ENCODE measurements at places on chromosomes 12 and 14. TPM values are rescaled to one million over a fixed set of nuclear protein-coding genes. Genes with fewer than 3 reads are reported as not detected.

- DNase-seq = no peak
These were observed 82.9 kb downstream of the NEDD1 start for GRCh38 chr12:96989916-96990315.

DNA sequence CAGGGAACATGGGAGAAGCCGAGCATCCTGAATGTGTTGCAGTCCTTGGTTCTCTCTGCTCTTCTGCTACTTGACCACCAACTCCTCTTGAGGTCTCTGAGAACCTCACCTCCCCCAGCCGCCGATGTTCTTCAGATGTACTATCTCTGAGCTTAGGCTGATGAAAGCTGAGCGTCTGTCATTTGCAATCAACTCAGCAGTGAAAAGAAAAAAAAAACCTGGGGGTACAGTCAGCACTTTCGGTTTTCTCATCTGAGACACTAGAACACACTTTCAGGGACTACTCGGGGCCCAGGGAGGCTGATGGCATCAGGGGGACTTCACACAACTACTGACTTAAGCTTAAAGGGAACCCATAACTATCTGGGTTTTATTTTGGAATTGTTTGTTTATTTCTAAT lies 9.6 kb upstream of the FLVCR2 start:
- no peak for DNase-seq

- no peak for DNase-seq
These were observed 361.1 kb upstream of the RPL10L start for GRCh38 chr14:47012533-47013280.

Gene EGLN3
- 0.89 TPM for total RNA-seq

DNA sequence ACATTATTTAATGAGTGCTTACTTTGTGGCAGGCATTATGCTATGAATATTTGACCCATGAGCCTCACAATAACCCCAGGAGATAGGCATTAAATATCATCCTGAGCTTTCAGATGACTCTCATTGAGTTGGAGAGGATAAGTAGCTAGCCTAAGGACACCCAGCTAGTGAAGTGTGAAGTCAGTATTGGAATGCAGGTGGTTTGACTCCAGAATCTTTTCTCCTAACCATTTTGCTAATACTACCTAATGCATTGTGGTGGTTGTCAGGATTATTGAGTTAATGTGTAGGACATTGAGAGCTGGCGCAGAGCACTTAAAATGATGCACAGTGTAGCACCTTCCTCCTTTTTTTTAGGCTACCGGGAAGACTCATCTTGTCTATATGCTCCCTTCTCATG lies 3.8 kb upstream of the CDKL1 start:
- DNase-seq = no peak

Gene ADAM20
- 0.23 TPM for total RNA-seq

GRCh38 chr14:87990682-87991081 lies 2.3 kb downstream of the GALC start:
- no peak for DNase-seq

DNA sequence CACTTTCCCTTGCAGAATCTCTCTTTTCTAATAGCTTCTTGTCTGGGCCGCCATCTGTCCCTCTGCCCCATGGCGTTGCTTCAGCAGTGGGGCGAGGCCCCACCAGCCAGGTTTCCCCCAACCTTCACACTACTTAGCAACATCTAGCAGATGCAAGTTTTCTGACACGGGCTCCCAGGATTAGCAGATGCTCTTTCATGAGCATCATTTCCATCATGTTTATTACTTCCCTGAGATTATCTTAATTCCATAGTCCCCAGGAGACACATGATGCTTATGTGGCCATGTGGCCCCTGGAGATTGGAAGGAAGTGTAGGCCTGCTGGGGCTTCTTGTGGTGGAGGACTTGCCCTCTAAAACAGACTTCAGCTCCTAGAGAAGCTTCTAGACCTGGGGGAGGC lies 102.0 kb upstream of the MYL2 start:
- DNase-seq = no peak

- no peak for DNase-seq
These were observed 222.3 kb upstream of the NOVA1 start for GRCh38 chr14:26820138-26820537.

DNA sequence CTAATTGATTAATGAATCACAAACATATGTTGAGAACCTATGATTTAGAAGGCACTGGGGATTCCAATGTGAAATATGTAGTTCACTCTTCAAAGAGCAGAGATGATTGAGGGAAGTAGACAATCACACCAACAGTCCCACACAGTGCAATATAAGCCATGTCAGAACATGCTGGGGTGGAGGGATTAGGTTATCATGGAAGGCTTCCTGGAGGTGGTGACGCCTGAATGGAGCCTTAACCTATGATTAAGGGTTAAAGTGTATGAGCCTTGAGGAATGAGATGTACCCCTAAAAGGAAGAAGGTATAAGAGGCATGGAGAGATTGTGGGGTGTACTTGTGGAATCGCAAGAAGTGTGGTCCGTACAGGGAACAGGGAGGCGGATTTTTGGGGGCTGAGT lies 31.3 kb downstream of the ERH start:
- DNase-seq = no peak

- DNase-seq = no peak
These were observed 85.1 kb upstream of the ARHGAP5 start for GRCh38 chr14:31992011-31992447.

Gene BHLHE41
- total RNA-seq = not detected

GRCh38 chr14:68507544-68508081 lies 285.3 kb downstream of the ZFP36L1 start:
- DNase-seq = no peak

- DNase-seq = no peak
These were observed 129.6 kb downstream of the GXYLT1 start for GRCh38 chr12:42015051-42015461.

GRCh38 chr14:79175671-79176070 lies 1005.5 kb downstream of the NRXN3 start:
- no peak for DNase-seq

Gene PRICKLE1
- total RNA-seq = 9.3 TPM

Gene AGAP2
- total RNA-seq = 3.9 TPM

Gene IRAK3
- 0.61 TPM for total RNA-seq

DNA sequence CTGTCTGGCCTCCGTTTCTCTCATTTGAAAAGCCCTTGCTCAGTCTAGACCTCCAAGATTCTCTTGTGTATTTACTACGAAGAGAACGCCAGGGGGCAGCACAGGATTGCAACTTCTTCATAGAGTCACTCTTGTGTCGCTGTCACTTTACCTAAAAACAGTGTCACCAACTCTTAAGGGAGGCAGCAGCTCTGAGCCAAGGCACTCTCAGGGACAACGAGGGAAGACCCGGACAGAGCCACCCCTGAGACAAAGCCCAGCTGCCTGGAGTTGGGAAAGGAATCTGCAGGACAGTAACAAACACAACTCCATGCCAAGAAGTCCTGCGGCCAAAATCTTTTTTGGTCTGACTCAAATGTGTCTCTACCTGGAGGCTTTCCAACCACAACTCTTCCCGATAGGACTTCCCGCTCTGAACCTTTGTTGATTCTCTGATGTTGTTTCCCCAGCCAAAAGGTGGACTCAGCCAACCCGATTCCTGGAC lies 9.6 kb upstream of the RPAP3 start:
- peak; percentile 71 for DNase-seq

Gene AQP6
- 0.21 TPM for total RNA-seq

Gene C3AR1
- total RNA-seq = not detected

- DNase-seq = no peak
These were observed 101.9 kb downstream of the RIN3 start for GRCh38 chr14:92615451-92615850.

Gene EIF2B1
- 57.8 TPM for total RNA-seq

Gene UTP20
- total RNA-seq = 28.7 TPM

Gene PLCZ1
- total RNA-seq = not detected

All from neural crest cell (in vitro differentiated cells).